ENCODE measurements at places on chromosomes 11 and 22.
A peak's percentile ranks its signal among the peaks of the same experiment; 100 is the strongest.

- DNase-seq = no peak
These were observed 10.1 kb downstream of the SLC5A1 start for GRCh38 chr22:32052936-32053791.

GRCh38 chr11:99198215-99198614 is 177.5 kb downstream of the CNTN5 start:
- DNase-seq = no peak

GRCh38 chr11:10625281-10625981 is 57.0 kb upstream of the LYVE1 start:
- no peak for DNase-seq

DNA sequence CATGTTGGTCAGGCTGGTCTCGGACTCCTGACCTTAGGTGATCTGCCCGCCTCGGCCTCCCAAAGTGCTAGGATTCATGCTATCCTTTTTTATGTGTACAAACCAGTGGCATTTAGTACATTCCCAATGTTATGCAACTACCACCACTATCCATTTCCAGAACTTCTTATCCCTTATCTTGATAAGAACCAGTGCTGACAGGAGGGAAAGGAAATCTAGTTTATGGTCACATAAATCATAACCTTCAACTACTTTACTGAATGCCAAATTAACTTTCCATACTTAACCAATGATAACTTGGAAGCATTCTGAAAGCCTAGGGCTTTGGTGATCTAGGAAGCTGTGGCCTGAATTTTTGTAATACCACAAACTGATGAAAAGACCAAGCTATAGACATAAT is 170.4 kb downstream of the SWAP70 start:
- DNase-seq = no peak

DNA sequence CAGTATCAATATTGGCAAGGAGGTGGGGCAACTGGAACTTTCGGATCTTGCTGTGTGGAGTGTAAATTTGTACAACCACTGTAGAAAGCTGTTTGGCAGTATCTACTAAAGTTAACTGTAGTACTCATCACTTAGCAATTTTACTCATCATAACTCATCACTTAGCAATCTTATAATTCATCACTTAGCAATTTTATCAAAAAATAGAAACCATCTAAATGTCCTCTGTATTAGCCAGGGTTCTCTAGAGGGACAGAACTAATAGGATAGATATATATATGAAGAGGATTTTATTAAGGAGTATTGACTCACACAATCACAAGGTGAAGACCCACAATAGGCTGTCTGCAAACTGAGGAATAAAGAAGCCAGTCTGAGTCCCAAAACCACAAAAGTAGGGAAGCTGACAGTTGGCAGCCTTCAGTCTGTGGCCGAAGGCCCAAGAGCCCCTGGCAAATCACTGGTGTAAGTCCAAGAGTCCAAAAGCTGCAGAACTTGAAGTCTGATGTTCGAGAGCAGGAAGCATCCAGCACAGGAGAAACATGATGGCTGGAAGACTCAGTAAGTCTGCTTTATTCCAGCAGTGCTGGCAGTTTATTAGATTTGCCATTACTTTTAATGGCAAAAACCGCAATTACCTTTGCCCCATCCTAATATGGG is 92.9 kb upstream of the USP47 start:
- DNase-seq = no peak

GRCh38 chr11:44658506-44658850 is 68.3 kb upstream of the TSPAN18 start:
- DNase-seq = no peak

GRCh38 chr11:125429174-125429707 is 66.8 kb downstream of the FEZ1 start:
- peak; percentile 8 for DNase-seq

GRCh38 chr11:33701302-33702230 is 940 bp upstream of the C11orf91 start:
- DNase-seq = no peak

DNA sequence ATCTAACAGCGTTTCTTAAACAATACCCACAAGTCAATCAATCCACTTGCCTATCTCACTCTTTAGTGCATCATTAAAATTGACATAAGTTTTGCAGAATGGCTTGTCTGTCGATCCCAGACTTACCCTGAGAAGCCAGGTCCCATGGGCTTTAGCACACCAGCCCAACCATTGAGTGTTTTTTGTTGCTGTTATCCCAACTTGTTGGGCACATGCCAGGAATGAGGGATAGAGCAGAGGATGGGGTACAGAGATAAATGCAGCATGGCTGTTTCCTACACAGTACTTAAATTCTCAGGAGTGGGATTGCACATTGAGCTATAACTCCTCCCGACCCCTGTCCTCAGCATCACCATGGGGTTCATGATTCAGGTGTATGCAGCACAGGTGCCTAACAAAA is 64.2 kb upstream of the RASSF10 start:
- DNase-seq = no peak

DNA sequence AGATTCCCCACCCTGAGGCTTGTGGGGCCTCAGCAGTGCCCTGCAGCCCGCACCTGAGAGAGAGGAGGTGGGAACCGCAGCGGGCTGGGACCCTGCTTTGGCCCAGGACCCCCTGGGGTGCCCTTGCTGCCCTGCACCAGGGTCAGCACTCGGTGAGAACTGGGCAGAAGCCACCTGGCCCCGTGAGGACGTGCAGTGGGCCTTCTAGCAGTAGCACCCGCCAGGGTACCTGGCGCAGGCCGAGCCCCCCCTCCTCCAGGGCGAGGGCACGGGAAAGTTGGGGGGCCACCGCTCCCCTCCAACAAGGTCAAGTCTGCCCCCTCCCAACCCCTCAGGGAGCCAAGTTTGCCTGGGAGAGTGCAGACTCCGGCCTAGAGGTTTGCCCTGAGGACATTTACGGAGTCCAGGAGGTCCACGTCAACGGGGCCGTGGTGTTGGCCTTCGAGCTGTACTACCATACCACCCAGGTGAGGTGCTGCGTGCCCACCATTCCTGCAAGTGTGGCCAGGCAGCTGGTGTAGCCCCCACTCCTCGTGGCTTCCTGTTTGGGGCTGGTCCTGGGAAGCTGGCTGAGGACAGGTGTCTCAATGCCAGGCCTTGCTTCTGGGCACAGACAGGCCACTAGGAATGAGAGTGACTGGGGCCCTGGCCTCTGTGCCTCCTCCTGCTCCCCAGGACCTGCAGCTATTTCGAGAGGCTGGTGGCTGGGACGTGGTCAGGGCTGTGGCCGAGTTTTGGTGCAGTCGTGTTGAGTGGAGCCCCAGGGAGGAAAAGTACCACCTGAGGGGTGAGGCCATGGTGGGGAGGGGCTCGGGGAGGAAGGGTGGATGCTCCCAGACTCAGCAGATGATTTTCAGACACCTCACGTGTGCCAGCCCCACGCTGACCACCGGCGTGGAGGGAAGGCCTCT is 3.5 kb downstream of the PGGHG start:
- DNase-seq = no peak

DNA sequence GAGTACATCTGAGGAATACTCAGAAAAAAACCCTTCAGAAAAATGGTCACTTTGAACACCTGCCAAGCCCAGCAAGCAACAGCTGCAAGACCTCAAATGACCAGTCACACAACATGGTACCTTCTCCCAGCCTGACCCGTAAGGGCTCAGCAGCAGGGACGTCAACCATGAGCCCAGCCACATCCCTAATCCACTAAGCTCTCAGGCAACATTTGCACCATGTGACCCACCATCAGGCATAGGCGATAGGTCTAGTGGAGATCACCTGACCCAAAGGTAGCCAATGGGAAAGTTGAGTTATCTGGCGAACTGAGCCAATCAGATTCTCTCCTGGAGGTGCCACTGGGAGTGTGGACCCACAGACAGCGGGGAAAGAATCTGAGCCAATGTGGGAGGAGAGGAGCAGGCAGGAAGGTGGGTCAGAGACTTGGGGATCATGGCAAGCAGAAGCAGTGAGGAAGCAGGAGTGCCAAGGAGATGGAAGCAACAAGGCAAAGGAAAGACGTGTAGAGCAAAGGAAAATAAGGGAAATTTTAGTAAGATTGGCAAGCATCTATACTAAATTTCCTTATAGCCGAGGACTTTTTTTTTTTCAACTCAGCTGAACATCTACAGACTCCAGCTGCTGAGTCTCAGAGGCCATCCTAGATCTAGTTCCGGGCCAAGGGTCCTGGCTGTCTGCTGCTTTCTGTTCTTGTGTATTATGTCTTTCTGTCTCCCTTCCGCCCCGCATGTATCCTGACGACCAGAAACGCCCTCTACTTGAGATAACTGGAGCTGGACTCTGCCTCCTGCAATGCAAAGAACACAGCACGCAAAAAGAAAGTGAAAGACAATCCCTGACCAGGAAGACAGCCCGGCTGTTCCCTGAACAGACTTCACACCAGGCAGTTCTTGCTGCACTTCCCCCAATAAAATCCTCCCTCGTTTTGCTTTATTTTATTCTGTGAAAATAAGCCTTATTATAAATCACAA is 11.0 kb upstream of the PLAAT2 start:
- DNase-seq = no peak

DNA sequence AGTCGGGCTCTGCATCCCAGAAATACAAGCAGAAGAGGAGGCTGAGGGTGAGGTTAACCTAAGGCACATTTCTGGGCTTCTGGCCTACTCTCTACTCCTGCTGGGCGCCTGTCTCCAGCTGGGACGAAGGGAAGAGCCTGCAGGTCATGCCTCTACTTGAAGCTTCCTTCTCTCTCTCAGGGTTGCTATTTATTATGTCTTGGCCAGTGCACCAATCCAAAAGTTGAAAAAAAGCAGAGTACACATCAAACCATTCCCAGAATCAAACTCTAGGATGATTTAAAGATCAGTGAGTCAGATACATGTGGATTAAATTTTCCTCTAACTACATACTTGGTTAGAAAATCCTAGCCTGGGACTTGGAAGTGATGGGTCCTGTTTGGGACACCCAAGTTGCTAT is 60.2 kb upstream of the CDON start:
- DNase-seq = no peak

GRCh38 chr11:68938088-68938487 is 34.4 kb downstream of the IGHMBP2 start:
- DNase-seq = no peak

- DNase-seq = no peak
These were observed 7.5 kb downstream of the GNAZ start for GRCh38 chr22:23077627-23078461.

DNA sequence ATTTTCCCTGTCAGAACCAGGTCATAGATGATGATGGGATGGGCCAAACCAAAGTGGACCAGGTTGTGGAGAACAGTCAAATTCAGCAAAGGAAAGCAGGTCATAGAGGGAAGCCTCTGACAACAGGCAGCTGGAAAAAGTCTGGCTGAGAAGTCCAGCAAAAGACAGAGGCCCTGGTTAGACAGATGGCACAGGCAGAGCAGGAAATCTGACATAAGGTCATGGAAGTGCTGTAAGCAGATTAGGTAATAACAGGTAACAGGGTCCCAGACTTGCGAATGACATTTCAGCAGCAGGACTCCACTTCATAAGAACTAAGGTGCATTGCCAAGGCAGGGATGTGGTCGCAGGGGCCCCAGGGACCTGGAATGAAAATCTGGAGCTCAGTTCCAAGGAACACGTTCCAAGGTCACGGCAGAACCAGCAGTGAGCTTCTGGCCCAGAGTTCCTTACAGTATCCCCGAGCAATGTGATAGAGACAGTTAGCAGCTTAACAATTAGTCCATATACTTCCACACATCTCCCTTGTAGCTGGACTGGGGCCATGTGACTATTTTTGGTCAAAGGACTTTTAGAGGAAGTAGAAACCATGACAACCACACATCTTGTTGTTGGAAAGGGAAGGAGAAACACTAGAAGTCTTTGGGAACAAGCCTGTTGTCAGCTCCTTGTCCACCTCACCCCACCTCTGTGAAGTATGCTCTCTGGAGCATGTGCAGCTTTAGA is 75.4 kb downstream of the ME3 start:
- DNase-seq = no peak

GRCh38 chr11:91805293-91805692 is 419.3 kb upstream of the FAT3 start:
- DNase-seq = no peak

DNA sequence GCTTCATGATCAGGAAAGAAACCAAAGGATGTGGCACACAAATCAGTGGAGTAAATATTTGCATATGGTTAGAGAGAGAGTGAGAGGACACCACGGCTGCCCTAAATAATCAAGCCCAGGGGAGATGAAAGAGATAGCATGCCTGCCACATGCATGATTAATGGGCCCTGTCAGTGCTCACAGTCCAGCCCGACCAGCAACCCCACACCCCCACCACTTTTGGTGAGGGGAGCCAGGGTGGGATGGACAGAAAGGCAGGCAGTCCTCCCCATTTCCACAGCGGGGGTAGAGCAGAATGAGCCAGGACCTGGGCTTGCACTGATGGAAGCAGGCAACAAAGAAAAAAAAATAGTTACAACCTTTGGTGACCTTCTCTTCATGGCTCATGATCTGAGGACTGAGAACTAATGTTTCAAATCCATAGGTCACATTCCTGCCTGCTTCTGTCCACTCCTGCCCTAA is 545.0 kb downstream of the ETS1 start:
- no peak for DNase-seq

- no peak for DNase-seq
These were observed 643.6 kb downstream of the ETS1 start for GRCh38 chr11:127943763-127944162.

GRCh38 chr11:125223901-125224361 is 59.4 kb downstream of the PKNOX2 start:
- no peak for DNase-seq

- DNase-seq = no peak
These were observed 8.7 kb downstream of the APOL5 start for GRCh38 chr22:35726398-35726797.

GRCh38 chr22:26599505-26599904 is 9.6 kb upstream of the TPST2 start:
- no peak for DNase-seq

GRCh38 chr11:65170058-65170534 is at the start of gene SPDYC:
SPDYC (plus strand) TSS chr11:65170233; CDS start chr11:65171358, 1,125 bp downstream.
- no peak for DNase-seq

DNA sequence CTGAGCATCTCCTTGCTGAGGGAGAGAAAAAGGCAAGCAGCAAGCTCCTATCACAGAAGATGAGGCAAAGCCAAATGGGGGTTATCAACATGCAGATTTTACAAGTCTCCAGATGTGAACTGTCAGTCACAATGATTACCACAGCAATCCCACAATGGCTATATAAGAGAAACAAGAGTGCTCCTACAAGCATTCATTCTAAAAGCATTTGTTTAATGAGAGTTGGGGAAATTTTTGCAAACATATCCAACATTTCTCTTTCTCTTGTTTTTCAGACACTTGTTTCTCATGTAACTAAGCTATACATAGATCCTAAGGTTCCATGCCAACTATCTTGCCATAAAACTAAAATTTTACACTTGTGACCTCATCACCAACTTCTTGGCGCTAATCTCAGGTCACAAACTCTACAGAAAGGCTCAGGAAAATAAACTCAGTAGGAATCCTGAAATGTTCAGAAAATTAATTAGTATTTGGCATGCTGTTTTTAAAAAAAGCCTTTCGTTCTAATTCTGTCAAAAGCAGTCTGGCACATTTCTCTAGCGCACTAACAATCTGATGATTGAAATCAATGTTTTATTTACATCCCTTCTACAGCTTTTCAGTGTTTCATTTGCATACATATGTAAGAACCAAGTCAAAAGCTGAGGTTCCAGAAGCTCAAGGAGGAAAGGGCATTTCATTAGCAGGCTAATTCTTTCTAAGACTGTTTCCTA is 199.5 kb downstream of the TTC28 start:
- no peak for DNase-seq
